ENCODE measurements at places on chromosomes 2 and 18. TPM values are rescaled to one million over a fixed set of nuclear protein-coding genes. Genes with fewer than 3 reads are reported as not detected.

DNA sequence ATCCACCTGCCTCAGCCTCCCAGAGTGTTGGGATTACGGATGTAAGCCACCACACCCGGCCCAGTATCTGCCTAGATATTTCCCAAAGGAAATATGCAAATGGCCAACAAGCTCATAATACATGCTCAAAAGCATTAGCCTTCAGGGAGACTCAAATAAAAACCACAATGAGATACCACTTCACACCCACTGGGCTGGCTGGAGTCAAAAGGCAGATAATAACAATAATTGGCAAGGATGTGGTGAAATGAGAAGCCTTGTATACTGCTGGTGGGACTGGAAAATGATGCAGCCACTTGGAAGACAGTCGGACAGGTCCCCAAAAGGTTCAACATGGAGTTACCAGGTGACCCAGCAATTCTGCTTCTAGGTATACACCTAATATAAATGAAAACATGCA is 20.5 kb upstream of the ZNF516 start:
- DNase-seq: no peak

DNA sequence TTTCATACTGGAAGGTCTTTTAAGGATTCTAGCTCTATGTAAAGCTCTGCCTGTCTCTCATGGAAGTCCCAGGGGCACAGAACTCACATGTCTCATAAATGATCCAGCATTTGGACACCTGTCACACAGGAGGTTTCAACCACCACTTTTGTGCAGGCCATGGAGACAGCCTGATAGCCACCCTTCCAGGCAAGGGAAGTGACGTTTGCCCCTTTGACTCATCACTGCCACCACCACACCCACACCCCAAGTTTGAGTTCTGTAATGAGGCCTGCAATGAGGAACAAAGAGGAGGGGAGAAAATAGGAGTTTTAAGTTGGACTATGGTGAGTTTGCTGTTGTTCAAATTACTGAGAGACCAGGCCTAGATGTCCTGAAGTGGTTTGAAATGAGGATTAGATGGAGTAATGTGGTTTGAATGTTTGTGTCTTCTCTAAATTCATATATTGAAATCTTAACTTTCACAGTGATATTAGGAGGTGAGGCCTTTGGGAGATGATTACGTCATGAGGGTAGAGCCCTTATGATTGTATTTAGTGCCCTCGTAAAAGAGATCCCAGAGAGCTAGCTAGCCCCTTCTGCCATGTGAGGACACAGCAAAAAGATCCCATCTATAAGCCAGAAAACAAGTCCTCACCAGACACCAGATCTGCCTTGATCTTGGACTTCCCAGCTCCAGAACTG is 175.3 kb upstream of the EPHA4 start:
- DNase-seq: no peak

DNA sequence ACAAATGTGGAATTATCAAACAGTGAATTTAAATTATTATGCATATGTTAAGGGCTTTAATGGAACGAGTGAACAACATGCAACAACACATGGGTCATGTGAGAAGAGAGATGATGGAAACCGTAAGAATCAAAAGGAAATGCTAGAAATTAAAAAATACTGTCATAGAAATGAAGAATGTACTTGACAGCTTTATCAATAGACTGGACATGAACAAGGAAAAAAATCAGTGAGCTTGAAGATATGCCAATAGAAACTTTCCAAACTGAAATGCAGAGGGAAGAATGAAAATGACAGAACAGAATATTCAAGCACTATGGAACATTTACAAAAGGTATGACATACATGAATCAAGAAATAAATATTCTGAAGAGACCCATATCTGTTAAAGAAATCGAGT is 117.7 kb upstream of the KCNJ3 start:
- no peak for DNase-seq

DNA sequence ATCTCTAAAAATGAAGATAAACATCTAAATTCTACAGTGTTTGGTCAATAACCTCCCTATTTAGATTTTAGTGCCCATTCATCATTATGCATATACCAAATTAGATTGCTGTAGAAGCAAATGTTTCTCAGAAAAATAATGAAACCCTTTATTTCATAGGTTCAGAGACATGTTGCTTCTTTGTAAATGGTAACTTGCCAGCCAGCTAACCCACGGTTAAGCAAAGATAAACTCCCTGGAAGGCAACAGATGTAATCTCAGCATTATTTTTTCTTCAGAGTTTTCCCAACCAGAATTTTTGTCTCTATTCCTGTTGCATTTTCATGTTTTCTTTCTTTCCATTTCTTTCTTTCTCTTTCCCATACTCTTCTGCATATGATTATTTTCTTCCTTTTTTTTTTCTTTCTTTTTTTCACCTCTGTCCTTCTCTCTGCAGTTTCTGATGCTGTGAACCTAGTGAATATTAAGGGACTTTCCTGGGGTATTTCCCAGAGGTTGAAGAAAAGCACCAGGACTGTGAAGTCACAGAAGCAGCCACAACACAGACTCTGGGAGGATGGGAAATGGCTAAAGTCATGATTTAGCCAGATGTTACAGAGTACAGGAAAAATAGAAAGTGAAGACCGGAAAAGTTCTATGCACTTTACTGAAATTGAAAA is 50.0 kb upstream of the DSG1 start:
- no peak for DNase-seq

DNA sequence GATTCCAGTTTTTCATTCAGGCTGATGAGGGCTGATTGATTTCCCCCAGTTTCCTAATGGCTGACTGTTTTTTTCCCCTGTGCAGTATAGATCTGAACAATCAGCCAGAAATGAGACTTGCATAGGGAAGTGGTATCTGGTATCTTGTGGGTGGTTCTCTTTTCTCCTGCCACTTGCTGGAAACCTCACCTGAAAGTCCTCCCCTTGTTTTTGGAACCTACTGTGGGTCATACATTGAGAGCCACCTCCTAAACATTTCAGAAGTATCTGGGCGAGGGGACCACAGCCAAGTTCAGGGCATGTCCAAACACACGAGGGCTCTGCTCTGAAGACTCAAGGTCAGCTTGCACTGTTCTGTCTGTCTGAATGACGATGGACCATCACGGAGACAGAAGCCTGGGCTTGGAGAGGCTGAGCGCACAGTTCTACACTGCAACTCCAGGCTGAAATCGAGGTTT is 19.3 kb downstream of the ALPK2 start:
- DNase-seq: no peak

Gene ANKAR
- total RNA-seq: 20.4 TPM

- peak; percentile 81 for DNase-seq
Measured at GRCh38 chr2:43269074-43269572, 42.7 kb upstream of the ZFP36L2 start.

DNA sequence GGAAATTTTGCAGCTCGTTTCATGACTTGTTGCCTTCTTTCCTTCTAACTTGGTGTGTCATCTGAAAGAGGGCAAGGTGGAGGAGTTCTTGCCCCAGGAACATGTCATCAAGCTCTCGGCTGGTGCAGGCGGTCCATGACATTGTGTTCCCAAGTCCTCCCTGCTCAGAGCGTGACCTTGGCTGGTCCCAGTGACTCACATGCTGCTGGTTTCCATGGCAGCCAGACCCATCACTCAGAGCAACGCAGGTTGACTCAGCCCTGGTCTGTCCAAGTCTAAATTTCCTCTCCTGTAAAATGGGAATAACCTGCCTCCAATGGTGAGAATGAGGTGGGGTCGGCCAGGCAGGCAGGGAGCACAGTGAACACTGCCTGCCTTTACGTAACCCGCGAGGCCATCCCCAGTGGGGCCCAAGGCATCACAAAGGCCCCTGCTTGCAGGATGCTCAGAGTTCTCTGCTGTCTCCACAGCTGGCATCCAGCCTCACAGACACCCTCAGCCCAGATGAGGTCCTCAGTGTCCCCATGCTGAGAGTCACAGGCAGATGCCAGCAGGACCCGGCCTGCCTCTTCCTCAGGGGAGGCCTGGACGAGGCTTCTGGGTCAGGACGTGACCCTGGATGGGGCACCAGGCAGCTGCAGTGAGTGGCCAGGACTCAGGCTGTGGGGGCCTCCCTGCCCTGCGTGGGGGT is 143.7 kb downstream of the TPO start:
- no peak for DNase-seq

DNA sequence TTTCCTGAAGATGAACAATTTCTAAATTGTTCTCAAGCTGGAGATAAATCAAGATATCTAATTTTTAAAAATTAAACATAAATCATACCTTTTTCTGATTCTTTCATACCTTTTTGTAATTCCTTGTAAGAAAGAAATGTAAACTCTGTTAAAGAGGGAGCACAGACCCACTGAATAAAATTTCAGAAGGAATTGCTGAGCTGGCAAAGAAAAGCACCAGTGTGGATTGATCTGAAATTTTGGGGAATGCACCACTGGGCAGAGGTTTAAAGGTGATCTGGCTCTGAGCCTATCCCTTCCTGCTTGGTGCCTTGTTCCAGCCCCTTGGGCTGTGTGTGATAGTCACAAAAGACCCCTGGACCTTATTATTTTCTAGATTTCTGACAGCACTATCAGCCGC is 118.3 kb upstream of the THSD7B start:
- no peak for DNase-seq

GRCh38 chr2:122055521-122055931 is 300.1 kb downstream of the TSN start:
- no peak for DNase-seq

Gene RNMT
- total RNA-seq: 23.2 TPM

DNA sequence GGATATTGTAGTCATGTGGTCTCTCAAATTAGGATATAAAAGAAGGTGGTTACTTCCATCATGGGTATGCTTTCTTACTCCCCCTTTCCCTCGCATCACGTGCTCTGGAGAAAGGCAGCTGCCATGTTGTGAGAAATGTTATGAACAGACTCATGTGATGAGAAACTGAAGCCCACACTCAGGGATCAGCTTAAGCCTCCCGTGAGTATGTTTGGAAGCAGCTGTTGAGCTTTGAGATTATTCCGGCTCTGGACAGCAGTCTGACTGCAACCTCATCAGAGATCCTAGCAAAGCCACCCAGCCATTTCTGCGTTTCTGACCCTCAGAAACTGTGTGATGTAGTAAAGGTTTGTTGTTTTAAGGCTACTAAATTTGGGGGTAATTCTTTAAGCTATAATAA is 700.1 kb downstream of the ADCYAP1 start:
- no peak for DNase-seq

Gene MYL12A
- total RNA-seq: 515 TPM

DNA sequence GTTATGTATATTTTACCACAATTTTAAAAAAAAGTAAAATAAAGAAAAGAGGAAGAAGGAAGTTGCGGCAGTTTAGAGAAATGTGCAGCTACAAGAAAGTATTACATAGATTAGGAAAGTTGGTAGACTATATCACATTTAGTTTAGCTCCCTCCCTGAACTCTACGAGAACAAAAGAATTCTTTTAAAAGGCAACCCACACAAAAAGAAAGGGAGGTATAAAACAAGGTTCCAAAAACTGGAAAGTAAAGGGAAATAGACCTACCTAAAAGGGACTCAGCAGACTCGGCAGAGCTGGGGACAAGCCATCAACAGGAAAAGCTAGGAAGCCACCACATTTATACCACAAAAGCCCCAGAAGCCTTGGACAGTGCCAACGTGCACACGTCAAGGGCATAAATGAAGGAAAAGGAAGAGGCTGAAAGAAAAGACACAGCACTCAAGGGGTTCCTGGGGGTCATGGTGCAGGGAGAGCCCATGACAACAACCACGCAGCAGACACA is 9.1 kb downstream of the TMEM127 start:
- DNase-seq: no peak

- DNase-seq: no peak
Measured at GRCh38 chr2:109609352-109610024, 4.3 kb downstream of the SEPTIN10 start.

- DNase-seq: no peak
Measured at GRCh38 chr18:7889515-7889914, 322.4 kb downstream of the PTPRM start.

DNA sequence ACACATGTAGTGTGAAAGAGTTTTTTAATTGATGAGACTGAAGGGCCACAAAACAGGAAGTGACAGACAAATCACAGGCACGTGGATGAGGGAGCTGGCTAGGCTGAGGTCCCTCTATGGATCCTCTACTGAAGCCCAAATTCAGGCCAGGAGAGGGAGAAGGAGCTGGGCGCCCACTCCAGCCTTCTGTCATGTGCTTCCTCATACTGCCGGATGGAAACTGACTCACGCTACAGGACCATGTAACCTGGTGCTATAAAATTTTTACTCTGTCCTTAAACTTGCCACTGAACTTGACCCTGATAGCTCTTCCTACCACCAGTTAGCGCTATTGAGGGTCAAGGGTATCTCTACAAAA is 31.3 kb downstream of the PSTPIP2 start:
- no peak for DNase-seq

DNA sequence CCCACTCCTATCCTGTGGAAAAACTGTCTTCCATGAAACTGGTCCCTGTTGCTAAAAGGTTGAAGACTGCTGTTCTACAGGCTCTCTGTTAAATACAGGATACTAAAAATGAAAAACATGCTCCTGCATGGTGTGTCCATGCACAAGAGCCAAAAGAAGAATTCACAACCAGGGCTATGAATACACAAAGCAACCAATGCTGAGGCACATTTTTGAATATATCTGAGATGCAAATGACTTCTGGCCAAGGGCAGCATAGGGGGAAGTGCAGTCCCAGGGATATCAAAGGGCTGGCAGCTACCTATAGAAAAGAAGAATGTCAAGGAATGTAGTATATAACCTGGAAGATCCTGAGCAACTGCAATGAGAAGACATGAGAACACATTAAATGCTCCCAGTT is 6.6 kb downstream of the NEMP2 start:
- DNase-seq: no peak

DNA sequence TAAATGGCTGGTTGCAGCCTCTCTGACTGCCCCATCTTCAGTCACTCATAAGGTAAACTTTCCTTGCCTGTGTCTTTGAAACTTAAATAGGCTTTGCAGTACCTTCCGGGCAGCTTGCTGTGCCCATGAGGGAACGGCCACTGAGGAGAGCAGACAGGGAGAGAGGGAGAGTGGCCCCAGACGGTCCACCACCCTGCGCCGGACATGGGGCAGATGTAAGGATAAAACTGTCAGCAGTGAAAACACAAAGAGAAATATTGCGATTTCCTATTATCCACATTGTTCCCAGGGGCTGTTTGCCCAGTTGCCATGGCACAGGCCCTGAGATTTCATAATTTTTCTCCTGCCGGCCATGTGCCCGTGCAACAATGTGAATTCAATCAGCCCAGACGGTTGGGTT is 265.9 kb upstream of the SALL3 start:
- DNase-seq: no peak

Gene PAX8
- 6.5 TPM for total RNA-seq

DNA sequence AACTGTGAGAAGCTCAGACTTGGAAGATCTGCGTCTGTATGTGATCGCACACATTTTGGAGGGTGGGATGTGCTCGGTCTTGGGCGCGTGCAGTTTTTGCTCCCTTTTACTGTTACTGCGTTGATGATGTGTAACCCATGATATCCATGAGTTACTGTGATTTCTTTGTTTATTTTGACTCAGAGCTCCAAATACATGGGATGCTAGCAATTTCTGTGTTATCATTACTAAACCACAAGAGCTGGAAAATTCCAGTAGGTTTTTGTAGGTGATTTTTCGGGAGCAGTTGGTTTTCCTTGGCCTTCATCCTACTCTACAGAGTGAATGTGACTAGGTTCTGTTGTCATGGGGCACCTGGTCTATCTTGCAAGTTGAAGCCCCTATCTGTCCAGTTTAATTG is 124.2 kb downstream of the AGAP1 start:
- DNase-seq: no peak

GRCh38 chr2:59905731-59906130 is 647.7 kb downstream of the BCL11A start:
- no peak for DNase-seq

Gene SLC30A3
- not detected for total RNA-seq

Gene TPRKB
- total RNA-seq: 23.7 TPM

Gene C2orf15
- total RNA-seq: not detected

Gene COMMD1
- 42.2 TPM for total RNA-seq

All from tibial nerve (tissue), 4 donors.